ENCODE measurements at places on chromosomes 2 and 18.
A peak's percentile ranks its signal among the peaks of the same experiment; 100 is the strongest.

DNA sequence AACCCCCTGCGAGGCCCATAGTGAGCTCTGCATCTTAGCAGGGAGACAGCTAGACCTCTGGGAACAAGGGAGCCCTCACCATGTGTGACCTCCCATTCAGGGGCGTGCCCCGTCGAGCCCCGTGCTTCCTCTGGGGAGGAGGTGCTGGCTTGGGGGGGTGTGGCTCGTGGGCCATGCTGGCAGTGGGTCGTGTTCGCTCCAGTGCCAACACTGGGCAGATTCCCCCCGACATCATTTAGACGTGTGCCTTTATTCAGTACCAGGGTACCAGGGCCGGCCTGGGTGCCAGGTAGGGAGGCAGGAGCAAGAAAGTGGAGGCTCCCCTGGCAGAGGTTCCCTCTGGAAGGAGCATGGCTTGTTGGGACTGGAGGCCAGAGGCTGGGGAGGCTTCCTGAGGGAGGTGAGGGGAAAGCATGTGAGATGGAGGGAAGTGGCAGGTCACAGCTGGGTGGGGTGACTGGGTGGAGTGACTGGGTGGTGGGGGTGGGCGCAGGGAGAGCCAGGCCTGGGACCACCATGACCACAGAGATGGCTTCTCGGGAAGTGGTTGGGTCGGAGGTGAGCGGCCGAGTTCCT lies 15.2 kb downstream of the GPC1 start:
- no peak for DNase-seq

DNA sequence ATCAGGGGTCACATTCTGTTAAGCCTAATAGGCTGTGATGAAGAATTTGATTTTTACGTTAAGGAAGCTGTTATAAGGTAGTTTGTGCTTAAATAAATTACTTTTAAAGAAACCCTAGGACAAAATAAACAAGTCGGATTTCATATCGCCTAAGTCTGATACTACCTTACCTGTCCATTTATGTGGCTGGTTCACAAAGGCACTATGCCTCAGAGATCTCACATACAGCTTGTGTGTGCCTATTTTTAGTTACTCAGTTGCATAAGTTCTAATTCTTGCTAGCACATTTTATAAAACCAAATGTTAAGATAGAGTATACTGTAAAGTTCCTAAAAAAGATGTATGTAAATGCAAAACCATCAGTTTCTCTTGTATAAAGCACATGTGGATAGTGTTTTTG lies 40.0 kb downstream of the AGFG1 start:
- no peak for DNase-seq

GRCh38 chr2:137957033-137957432 lies 7.2 kb upstream of the HNMT start:
- DNase-seq = no peak

DNA sequence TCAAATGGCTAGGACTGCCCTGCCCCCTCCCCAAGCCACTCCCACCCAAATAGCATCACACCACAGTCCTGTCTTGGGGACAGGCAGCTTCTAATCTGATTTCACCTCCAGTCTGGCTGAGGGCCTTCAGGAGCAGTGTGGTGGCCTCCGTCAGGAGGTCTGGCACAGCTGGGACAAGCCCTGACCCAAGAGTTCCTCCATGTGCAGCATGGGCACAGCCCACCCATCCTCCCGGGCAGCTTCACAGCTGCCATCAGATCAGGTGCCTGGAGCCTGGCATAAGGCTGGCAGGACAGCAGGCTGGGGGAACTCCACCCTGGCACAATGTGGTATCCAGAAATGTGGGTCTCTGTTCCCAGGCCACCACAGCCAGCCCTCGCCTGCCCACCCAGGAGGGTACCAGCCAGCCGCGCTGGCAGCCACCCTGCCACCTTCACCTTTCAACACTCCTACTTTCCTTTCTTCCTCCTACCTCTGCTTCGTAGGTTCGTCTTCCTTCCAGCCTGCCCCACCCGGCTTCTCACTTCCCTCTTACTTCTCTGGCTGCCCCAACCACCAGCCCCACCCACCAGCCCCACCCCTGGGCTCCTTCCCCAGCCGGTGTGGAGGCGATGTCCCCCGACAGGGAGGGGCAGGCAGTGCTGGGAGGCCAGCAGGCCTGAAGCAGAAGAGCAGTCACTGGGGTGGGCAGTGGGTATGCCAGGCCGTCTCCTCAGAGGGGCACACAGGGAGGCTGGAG lies at the start of gene CAPG:
TSS of gene CAPG (minus strand) at position 522 of the 739 bp plus-strand sequence. CDS start 8,221 bp downstream, outside the sequence.
- no peak for DNase-seq

- DNase-seq = no peak
These were observed 34.1 kb upstream of the VWC2L start for GRCh38 chr2:214376618-214377285.

DNA sequence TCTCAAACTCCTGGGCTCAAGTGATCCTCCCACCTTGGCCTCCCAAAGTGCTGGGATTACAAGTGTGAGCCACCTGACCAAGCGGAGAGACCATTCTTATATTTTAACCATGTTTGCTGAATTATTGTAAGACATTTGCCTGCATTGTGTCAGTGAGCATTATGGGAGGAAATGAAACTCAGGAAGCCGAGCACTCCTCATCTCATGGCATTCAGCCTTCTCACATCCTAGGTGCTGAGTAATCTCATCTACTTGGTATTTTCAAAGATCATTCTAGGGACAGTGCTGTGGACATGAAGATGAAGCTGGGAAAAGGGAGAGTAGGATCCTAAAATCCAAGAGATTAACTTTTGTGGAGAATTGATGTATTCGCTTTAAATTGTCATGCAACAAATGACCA lies 66.1 kb downstream of the NAPG start:
- no peak for DNase-seq

- DNase-seq = no peak
These were observed 1060.8 kb downstream of the CNTNAP5 start for GRCh38 chr2:125085904-125086303.

- DNase-seq = no peak
These were observed 87.5 kb downstream of the BOD1L2 start for GRCh38 chr18:57234346-57234745.

DNA sequence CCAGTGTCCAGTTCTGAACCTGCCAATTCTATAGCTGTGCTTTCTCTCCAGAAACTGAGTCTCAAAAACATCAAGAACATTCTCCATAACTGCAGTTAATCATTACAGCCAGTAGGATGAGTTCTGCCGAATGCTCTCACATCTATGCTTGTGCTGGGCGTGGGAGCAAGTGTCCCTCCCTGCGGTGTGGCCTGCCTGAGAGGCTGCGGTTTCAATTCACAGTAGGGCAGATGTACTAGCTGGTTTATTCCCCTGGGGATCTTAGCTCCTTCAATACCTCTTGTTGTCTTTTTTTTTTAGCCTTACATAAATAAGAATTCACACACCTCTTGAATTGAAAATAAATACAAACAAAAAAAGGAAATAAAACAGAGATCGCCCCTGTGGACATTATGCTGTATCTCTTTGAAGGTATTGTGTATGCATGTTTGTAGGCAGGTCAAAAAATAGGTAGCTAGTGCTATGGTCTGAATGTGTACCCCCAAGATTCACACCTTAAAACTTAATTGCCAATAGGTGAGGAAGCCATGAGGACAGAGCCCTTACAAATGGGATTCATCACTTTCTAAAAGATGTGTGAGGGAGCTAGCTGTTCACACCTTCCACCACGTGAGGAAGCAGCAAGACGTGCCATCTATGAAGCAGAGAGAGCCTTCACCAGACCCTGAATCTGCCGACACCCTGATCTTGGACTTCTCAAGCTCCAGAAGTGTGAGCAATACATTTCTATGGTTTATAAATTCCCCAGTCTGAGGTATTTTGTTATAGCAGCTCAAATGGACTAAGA lies 74.3 kb downstream of the BCL2L11 start:
- no peak for DNase-seq

GRCh38 chr2:238097201-238097987 lies 2.7 kb upstream of the ESPNL start:
- no peak for DNase-seq

DNA sequence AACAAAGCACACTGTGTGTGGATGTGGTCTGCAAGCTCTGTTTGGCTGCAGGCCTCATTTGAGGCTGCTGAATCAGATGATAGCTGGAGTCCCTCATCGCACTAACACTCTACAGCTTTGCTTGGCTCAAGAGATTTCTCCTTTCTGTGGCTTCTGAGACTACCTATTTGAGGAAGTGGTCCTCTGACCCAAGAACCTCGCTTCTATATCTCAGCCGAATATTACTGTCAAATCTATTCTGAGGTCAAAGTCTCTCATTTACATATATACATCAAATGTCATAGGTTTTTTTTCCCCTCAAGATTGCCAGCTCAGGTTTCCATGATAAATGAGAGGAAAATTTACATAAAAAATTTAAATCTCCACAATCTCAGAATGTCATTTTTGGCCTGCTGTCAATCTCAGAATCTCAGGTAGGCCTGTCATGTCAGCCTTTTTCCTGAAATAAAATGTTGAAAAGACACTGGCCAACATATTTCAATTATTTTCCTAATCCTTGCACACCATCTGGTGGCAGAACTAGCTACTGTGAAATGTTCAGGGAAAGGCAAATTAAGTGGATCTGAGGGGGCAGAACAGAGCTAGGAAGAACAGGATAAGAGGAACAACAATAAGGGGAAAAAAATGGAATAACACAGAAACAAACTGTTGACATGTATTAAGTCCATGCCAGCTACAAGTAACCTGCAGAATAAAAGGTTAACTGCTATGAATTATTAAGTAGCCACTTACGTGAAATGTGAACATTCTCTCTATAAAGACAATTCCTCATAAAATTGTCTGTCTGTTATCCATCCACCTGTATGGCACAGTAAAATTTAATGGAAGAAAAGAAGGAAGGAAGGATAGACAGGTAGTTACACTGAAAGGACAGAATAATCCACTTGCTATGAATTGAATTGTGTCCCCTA lies 39.3 kb downstream of the AP1S3 start:
- no peak for DNase-seq

- no peak for DNase-seq
These were observed 160.2 kb downstream of the DPP4 start for GRCh38 chr2:161913865-161914264.

- DNase-seq = no peak
These were observed 18.5 kb upstream of the IL36G start for GRCh38 chr2:112959109-112959812.

GRCh38 chr2:133342286-133343017 lies 225.8 kb downstream of the NCKAP5 start:
- no peak for DNase-seq

- DNase-seq = no peak
These were observed 37.1 kb upstream of the ASAP2 start for GRCh38 chr2:9169349-9170107.

GRCh38 chr2:68318914-68319397 lies 793 bp downstream of the CNRIP1 start:
- DNase-seq = no peak

DNA sequence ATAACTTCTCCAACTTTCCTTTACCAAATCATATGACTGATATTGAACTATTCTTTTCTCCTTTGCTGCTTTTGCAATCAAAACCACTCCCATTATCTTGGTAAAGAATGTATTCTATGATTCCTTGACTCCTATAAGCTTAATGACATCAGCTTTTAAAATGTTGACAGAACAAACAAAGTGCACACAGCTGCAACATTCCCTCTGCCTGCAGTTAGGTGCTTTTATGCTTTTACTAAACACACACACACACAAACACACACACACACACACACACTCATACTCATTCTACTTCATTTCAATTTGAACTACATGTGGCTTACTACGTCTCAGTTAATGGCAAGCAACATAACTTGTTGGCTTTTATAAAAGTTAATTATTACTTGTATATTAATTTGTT lies 946.6 kb downstream of the DPP10 start:
- peak; percentile 74 for DNase-seq

Data from NCI-H774 (cell line).